ENCODE measurements at places on chromosomes 5 and 9. TPM values are rescaled to one million over a fixed set of nuclear protein-coding genes. Genes with fewer than 3 reads are reported as not detected.

GRCh38 chr5:98763001-98763630 is 10.3 kb upstream of the RGMB start:
- H3K27me3 ChIP-seq, result no peaks in the 10 kb centered on the region
- H3K36me3 ChIP-seq, result no peaks in the 10 kb centered on the region
- H3K4me3 ChIP-seq, result no peak overlapping the region

GRCh38 chr9:119195521-119195920 is 173.7 kb downstream of the BRINP1 start:
- no peak overlapping the region for H3K4me3 ChIP-seq
- DNase-seq, result no peak
- no peak overlapping the region for H3K27ac ChIP-seq
- H3K4me1 ChIP-seq, result no peaks in the 10 kb centered on the region
- no peaks in the 10 kb centered on the region for H3K36me3 ChIP-seq

GRCh38 chr5:9903801-9904200 is 273.6 kb upstream of the TAS2R1 start:
- H3K4me3 ChIP-seq, result no peak overlapping the region
- no peak for DNase-seq
- H3K27me3 ChIP-seq, result 0 out of 2 replicates have a peak, but pooled peaks cover 4% of the 10 kb centered on the region
- H3K27ac ChIP-seq, result no peak overlapping the region

- no peak overlapping the region for H3K4me3 ChIP-seq
- no peaks in the 10 kb centered on the region for H3K27me3 ChIP-seq
- no peak overlapping the region for H3K27ac ChIP-seq
- DNase-seq, result no peak
- H3K36me3 ChIP-seq, result no peaks in the 10 kb centered on the region
These were observed 48.9 kb downstream of the ADRB2 start for GRCh38 chr5:148875205-148875875.

DNA sequence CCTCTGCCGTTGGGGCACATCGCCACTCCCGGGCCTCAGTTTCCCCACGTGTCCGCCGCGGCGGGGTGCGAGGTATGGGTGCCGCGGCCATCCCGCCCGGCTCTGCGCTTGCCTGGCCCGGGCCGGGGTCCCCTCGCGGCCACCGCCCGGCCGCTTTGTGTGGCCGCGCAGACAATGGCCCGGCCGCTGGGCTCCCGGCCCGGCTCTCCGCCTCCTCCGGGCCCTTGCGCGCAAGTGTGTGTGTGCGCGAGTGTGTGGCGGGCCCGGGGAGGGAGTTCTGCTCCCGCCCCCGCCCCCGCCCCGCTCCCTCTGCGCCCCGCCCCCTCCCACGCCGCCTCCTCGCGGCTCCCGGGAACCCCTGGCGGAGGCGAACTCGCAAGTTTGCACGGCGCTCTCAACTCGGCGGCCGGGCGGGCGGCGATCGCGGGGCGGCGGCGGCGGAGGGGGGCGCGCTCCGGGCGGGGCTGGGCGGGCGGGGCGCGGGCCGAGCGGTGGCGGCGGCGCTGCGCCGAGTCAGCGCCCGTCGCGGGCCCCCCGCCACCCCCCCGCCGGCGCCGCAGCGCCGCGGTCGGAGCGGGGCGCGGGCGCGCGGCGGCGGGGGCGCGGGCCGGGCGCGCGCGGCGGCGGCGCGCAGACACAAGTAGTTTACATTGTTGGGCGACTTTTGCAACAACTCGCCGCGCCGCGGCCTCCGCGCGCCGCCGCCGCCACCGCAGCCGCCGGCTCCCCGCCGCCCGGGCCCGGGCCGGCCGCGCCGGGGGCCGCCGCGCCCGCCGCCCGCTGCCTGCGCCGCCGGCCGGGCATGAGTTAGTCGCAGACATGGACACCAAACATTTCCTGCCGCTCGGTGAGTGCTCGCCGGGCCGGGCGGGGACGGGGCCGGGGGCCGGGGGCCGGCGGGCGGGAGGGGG is at the start of gene RXRA:
Gene RXRA (plus strand): TSS at position 643 of the 911 bp plus-strand sequence. CDS start 177 bp downstream, at position 820.
- H3K27me3 ChIP-seq, result no peaks in the 10 kb centered on the region
- peak; percentile 93 for DNase-seq

Gene UIMC1
- 44.8 TPM for total RNA-seq

GRCh38 chr9:111599092-111599954 is at the start of gene PTGR1:
PTGR1 (minus strand) TSS chr9:111599647; CDS start chr9:111597422, 2,225 bp downstream.
- H3K36me3 ChIP-seq, result no peaks in the 10 kb centered on the region
- no peak within 1 kb of the TSS for H3K27ac ChIP-seq
- no peak for DNase-seq

GRCh38 chr5:38414348-38414747 is 142.1 kb downstream of the LIFR start:
- H3K27me3 ChIP-seq, result peaks cover 20% of the 10 kb centered on the region
- H3K4me3 ChIP-seq, result no peak overlapping the region
- no peaks in the 10 kb centered on the region for H3K4me1 ChIP-seq
- H3K27ac ChIP-seq, result no peak overlapping the region
- no peak for DNase-seq

DNA sequence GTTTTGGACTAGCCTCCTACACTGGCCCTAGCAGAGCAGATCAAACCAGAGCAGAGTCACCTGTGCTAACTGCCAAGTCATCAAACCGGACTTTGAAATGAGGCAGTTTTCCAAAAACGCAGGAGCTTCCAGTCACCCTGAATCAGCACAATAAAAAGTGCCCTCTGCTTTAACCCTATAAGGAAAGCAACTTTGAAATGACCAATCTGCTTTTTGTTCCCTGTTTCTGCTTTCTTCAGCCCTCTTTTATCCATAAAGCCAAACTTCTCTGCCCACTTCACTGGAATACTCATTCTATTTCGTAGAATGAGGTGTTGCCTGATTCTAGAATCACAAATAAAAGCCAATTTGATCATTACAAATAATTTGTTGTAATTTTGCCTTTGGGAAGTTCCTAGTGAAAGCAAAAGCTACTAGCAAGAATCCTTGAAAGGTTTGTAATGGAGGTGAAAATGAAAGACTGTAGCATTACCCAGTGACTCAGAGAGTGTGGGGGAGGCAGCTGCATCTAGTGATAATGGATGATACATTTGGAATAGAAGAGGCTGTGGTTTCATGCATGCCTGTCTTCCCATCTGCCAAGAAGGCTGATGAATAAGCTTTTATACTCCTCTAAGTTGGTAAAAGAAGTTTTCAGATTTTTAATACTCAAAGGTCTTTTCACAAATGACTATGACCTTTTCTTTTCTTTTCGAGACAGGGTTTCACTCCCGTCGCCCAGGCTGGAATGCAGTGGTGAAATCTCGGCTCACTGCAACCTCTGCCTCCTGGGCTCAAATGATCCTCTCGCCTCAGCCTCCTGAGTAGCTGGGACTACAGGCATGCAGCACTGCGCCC is 14.9 kb downstream of the SPAAR start:
- no peaks in the 10 kb centered on the region for H3K27me3 ChIP-seq
- H3K4me3 ChIP-seq, result peak overlapping the region; percentile 13
- H3K27ac ChIP-seq, result peak overlapping the region; percentile 99
- no peaks in the 10 kb centered on the region for H3K36me3 ChIP-seq
- peak; percentile 74 for DNase-seq
- H3K4me1 ChIP-seq, result peaks cover 42% of the 10 kb centered on the region

GRCh38 chr5:14364576-14365472 is 216.8 kb upstream of the OTULINL start:
- no peak overlapping the region for H3K4me3 ChIP-seq
- H3K4me1 ChIP-seq, result no peaks in the 10 kb centered on the region

DNA sequence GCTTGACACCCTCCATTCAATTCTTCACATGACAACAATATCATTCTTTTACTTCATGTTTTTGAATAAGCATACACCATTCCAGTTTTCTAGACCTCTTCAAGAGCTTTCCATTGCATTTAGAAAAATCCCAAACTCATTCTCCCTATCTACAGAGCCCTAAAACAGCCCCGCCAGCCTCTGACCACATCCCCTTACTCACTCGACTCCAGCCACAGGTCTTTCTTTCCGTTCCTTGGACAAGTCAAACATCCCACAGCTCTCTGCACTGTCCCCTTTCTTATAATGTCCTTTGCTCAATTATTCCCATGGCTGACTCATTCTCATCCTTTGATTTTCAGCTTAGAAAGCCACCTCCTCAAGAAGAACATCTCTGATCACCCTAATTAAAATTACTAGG is 38.2 kb downstream of the TTC39B start:
- no peak overlapping the region for H3K27ac ChIP-seq
- no peaks in the 10 kb centered on the region for H3K36me3 ChIP-seq
- H3K4me3 ChIP-seq, result no peak overlapping the region
- no peaks in the 10 kb centered on the region for H3K27me3 ChIP-seq
- DNase-seq, result no peak

DNA sequence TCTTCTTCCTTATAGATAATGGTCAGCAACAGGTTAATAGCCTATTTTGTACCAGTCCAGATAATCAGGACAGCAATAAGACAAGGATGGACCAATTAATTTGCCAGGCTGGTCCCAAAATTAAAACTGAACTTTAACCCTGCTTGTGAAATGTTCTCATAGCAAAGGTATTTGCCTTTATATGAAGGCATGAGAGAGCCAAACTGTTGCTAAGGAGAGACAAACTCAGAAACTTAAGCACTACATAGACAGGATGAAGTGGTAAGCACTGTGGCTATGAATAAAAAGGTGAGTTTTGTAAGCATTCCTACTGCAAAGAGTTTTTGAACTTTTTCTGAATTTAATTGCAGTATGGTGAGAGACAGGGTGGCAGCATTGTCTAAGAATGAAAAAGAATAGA is 174.7 kb upstream of the PPP1R2B start:
- H3K4me1 ChIP-seq, result no peaks in the 10 kb centered on the region
- H3K27me3 ChIP-seq, result no peaks in the 10 kb centered on the region
- H3K27ac ChIP-seq, result no peak overlapping the region
- H3K4me3 ChIP-seq, result no peak overlapping the region
- no peak for DNase-seq

GRCh38 chr5:149559706-149560105 is 8.5 kb upstream of the CSNK1A1 start:
- H3K4me1 ChIP-seq, result peaks cover 32% of the 10 kb centered on the region
- H3K27me3 ChIP-seq, result no peaks in the 10 kb centered on the region
- H3K4me3 ChIP-seq, result no peak overlapping the region
- H3K36me3 ChIP-seq, result no peaks in the 10 kb centered on the region
- no peak for DNase-seq

- H3K27me3 ChIP-seq, result peaks cover 38% of the 10 kb centered on the region
- no peak overlapping the region for H3K4me3 ChIP-seq
- no peak overlapping the region for H3K27ac ChIP-seq
These were observed 26.1 kb downstream of the FAM163B start for GRCh38 chr9:133583111-133583510.

Gene PTCD2
- total RNA-seq, result 20.6 TPM

GRCh38 chr9:86043586-86043985 is 55.8 kb downstream of the GOLM1 start:
- peaks cover 10% of the 10 kb centered on the region for H3K27me3 ChIP-seq
- no peak for DNase-seq
- H3K36me3 ChIP-seq, result no peaks in the 10 kb centered on the region
- H3K4me3 ChIP-seq, result no peak overlapping the region
- no peak overlapping the region for H3K27ac ChIP-seq

DNA sequence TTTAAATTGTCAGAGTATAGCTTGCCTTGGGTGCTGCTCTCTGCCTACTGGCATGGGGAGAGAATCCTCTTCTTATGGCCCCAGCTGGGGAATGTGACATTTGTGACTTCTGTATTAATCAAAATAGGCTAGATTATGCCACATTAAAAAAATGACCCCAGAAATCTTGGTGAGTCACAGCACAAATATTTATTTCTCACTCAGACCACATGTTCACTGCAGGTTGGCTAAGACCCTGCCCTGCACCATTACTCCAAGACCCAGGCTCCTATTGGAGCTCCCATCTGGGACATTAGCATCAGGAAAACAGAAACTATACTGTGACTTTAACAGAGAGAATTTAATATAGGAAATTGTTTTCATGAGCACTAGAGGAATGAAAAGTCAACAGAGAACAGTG is 16.6 kb upstream of the WHRN start:
- no peak for DNase-seq
- peaks cover 9% of the 10 kb centered on the region for H3K27me3 ChIP-seq
- H3K4me3 ChIP-seq, result no peak overlapping the region
- H3K4me1 ChIP-seq, result no peaks in the 10 kb centered on the region
- no peak overlapping the region for H3K27ac ChIP-seq

All from K562 (cell line).